Diencephalon (tissue), 1 donor: ENCODE measurements at places on chromosomes 1 and 21. TPM values are rescaled to one million over a fixed set of nuclear protein-coding genes. Genes with fewer than 3 reads are reported as not detected.

Gene RERE
- total RNA-seq = 1,175 TPM

Gene SHISA4
- 48.0 TPM for total RNA-seq

Gene DNASE2B
- total RNA-seq = 0.23 TPM

Gene C4BPA
- total RNA-seq = not detected

Gene RGS7
- 31.1 TPM for total RNA-seq

Gene RPE65
- 2.1 TPM for total RNA-seq

Gene DYNLT5
- total RNA-seq = 26.1 TPM

Gene OPTC
- total RNA-seq = not detected

Gene APOBEC4
- 0.23 TPM for total RNA-seq

Gene PPIAL4G
- 0.46 TPM for total RNA-seq

Gene ADAMTSL4
- total RNA-seq = 0.23 TPM

Gene ZSCAN20
- total RNA-seq = 8.3 TPM

Gene CCDC185
- 0.23 TPM for total RNA-seq

Gene ERICH3
- 20.3 TPM for total RNA-seq

Gene CSF3R
- 4.6 TPM for total RNA-seq

Gene CFHR3
- total RNA-seq = not detected

Gene CD46
- total RNA-seq = 114 TPM

Gene CYP4B1
- total RNA-seq = not detected

Gene CSMD2
- total RNA-seq = 31.8 TPM

Gene SPRR4
- not detected for total RNA-seq

Gene ATP6V1G3
- total RNA-seq = not detected

Gene RXFP4
- not detected for total RNA-seq

Gene MIS18A
- total RNA-seq = 7.4 TPM

Gene CD1D
- 0.23 TPM for total RNA-seq

Gene SIPA1L2
- 60.2 TPM for total RNA-seq

Gene GPR25
- 0.46 TPM for total RNA-seq

Gene CASQ2
- 0.23 TPM for total RNA-seq

Gene TMEM240
- total RNA-seq = 14.5 TPM

Gene OR2T35
- total RNA-seq = not detected

Gene TEX38
- total RNA-seq = not detected

Gene C1orf94
- 0.23 TPM for total RNA-seq

Gene NOS1AP
- 7.6 TPM for total RNA-seq

Gene SPRR2F
- total RNA-seq = not detected

Gene CYP4A22
- total RNA-seq = not detected
